ENCODE measurements at places on chromosomes 7 and 10.

GRCh38 chr7:28531291-28531690, 119.0 kb downstream of the CREB5 start:
- DNase-seq, result no peak

DNA sequence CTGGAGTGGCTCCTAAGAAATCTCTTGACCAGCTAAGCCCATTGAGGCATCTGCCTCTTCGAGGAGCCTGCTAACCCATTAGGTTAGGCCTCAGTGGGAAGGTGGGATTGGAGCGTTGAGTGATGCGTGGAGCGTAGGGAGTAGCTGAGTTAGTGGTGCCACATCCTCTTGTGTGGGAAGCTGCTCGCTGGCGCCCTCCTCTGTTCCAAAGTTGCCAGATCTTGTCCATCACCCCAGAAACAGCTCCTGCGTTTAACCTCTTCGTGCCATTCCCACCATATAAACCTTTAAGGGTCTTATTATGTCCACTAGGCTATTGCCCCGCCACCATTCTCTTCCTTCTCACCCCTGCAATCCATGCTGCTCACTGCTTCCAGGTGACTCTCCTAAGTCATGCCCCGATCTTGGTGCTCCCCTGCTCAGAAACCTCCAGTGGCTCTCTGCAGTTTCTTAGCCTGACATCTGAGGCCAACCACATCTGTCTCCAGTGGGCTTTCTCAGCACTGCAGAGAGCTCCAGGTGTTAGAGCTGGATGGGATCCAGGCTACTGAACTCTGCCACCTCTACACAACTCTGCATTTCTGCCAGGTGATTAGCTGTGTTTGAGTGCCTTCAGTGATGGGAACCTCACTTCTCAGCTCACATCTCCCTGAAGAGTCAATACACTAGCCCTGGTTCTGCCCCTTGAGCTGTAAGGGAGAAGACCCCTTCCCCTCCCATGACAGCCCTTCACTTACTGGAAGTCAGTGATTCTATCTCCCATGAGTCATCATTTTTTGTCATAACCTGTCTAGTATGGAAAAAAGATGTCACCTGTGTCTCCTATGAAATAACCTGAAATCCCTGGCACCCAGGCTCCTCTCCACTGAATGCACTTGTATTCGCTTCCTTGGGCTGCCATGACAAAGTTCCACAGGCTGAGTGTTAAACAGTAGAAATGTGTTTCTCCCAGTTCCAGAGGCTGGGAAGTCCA, 65.0 kb upstream of the FGFR2 start:
- DNase-seq, result no peak

DNA sequence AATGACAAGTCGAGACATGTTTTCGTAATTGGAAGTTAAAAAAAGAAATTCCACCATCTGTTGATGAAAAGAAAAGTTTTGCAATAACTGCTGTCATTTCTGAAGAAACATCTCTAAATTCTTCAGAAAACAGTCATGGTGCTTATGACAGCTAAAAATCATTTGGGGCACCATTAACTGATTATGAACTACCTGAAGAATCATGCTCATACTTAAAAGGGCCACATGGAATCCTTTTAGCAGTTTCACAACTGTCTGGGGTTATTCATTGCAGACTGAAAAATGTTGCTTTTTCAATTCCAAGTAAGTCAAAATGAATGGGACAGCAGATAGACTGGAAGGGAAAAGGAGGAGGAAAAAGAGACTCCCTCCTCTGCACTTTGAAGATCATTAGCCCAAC, 134.2 kb downstream of the CHN2 start:
- no peak for DNase-seq

GRCh38 chr7:15305002-15305600, 256.7 kb downstream of the AGMO start:
- DNase-seq, result no peak

GRCh38 chr7:10210000-10210399, 763.7 kb upstream of the PHF14 start:
- no peak for DNase-seq

DNA sequence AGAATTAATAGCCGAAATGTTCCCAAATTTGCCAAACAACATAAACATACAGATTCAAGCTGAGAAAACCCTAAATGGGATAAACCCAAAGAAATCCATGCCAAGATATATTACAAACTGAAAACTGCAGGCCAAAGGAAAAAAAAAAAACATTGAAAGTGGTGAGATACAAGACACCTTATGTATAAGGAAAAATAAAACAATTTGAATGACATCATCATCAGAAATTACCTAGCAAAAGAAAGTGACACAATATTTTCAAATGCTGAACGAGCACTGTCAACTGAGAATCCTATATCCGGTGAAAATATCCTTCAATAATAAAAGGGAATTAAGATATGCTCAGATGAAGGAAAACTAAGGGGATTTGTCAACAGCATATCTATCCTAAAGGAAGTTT, 66.5 kb downstream of the PHYHIPL start:
- DNase-seq, result no peak

- no peak for DNase-seq
These were observed 8.5 kb downstream of the TPST1 start for GRCh38 chr7:66213637-66214036.

GRCh38 chr10:61942604-61943461, 41.3 kb downstream of the ARID5B start:
- no peak for DNase-seq

- no peak for DNase-seq
These were observed 184.7 kb downstream of the PLPP4 start for GRCh38 chr10:120641695-120642094.

Measured in stimulated activated CD4-positive, alpha-beta T cell treated with anti-CD3 and anti-CD28 coated beads, Interleukin-2, amount 100 ng/mL, for 48 hours (primary cell).